ENCODE measurements at places on chromosomes 3 and 15.

DNA sequence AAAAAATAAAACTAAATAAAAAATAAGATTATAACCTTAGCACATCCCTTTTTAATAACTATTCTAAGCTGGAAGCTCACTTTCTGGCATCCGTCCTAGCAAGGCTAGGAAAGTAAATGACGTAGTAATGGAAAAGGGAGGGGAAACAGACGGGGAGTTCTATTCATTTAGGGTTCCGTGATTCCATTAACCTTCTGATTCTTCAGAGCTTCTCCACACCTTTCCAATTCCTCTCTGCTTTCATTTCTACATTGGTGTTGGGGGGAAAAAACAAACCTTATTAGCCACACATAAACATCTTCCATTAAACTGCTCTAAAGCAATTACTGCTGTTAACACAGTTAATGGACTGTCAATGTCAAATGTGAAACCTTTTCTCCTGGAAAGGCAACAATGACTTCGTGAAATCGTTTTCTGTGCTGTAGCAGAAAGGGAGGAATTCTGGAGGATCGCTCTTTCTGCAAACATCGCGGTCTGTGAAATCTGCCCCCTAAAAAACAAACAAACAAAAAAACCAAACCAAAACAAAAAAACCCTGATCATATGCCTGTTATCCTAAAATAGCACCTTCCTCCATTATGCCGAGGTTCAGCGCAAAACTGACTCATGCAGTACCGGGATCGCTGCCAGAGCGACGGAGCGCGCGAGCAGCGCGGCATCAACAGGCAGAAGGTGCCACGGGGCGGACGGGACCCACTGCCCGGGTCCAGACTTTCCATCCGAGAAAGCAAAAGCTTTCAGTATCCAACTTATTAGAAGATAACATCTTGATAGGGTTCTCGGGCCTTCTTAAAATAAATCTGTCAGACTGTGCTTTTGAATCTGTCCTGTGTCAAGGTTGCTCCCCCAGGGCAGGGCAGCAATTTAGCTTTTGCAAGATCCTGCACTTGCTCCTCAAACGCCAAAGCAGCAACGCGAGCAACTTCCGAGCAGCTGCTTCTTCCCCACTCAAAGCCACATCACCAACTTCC lies 156.2 kb downstream of the FGF12 start:
- no peak for DNase-seq

DNA sequence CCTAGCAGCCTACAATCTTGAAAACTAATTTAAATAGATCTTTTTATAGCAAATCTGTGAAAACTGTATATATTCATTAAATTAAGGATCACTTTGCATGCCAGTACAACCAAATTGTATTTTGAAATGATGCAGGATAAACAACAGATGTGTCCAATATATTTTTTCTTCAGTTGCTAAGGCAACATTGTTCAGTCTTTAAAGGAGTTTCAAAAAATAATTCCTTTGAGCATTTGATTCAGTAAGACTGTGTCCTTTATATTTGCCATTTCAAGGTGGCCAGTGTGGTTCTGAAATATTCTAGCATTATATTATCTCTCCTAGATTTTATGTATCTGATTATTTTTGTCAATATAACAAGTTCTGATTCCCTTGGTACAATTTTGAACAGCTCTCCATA lies 254.7 kb downstream of the PLOD2 start:
- no peak for DNase-seq

GRCh38 chr3:101495552-101495951 lies 17.5 kb downstream of the SENP7 start:
- DNase-seq, result no peak

GRCh38 chr3:21487520-21487919 lies 263.5 kb downstream of the ZNF385D start:
- DNase-seq, result no peak

DNA sequence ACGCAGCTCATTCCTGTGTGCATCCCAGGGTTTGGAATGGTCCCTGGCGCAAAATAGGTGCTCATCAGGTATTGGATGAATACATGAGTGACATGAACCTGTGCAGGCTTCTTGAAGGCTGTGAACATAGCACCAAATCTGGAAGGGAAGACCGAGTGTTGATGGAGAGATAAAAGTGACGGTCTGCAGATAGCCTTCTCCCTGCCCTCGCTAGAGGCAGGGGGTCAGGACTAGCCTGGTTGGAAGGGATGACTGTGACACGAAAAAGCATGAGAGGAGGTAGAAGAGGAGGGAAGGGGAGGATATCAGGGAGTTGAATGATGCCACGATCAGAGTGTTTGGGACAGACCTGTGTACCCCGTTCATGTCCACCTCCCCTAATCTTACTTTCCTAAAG lies 267.1 kb downstream of the XXYLT1 start:
- no peak for DNase-seq

- DNase-seq, result no peak
Observed at GRCh38 chr15:69812861-69813261, 284.9 kb downstream of the TLE3 start.

Data from stimulated activated CD8-positive, alpha-beta memory T cell treated with anti-CD3 and anti-CD28 coated beads, Interleukin-2, amount 100 ng/mL, for 1 hour (primary cell).